ENCODE measurements at places on chromosomes 1 and 21.

DNA sequence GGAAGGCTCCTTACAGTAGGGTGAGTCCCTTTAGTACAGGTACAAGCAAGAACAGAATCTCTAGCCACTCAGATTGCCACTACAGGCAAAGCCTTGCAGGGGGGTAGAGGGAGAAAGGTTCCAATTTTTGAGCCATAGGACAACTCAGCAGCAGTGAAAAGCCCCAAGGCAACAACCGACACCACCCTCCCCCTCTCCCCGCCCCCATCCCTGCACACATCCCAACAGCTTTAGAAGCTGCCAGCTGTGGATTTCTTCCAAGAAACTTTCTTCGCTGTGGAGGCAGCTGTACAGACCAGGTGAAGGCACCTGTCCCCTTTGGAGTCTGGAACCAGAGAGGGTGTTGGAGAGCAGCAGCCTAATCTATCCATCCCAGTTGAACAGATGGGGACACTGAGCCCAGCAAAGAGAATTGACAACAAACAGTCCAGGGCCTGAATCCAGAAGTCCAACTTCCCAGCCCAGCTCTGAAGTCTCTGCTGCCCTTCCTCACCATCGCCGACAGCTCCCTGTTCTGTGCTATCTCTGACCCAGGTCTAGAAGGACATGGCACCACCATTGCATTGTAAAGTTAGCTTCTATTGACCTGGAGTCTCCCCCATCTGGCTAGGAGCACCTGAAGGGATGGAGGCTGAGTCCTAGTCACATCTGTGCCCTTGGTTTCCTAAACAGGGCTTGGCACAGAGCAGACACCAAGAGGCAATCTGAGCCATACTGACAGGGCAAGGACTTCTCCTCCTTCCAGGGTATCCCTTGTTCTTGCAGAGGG is 2.2 kb downstream of the TENT5B start:
- no peak for DNase-seq

- DNase-seq, result no peak
Measured at GRCh38 chr21:25244735-25245134, 362.5 kb downstream of the MRPL39 start.

DNA sequence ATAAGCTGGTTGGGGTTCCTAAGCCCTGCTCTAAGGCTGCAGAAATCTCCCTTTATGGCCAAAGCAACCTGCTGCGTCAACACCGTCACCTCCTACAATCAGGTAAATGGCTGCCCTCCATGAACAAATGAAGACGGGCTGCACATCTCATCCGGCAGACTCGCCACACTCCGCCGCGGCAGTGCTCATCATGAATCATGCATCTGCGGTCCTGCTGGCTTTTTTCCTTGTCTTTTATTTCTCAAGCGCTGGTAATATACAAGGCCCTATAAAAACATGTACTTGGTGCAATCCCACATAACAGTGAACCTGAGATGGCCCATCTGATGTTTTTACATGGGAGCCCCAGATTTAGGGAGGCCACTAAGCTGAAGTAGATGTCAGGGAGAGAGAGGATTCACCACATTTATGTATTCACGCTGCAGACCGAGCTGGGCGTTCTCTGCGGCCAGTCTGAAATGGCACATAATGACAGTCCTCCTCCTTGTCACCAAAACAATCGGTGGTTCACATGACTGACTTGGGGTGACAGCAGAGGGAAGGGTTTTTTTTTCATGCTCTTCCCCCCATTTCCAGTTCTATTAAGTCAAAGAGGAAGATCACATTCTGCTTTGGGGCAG is 91.6 kb downstream of the KAZN start:
- no peak for DNase-seq

DNA sequence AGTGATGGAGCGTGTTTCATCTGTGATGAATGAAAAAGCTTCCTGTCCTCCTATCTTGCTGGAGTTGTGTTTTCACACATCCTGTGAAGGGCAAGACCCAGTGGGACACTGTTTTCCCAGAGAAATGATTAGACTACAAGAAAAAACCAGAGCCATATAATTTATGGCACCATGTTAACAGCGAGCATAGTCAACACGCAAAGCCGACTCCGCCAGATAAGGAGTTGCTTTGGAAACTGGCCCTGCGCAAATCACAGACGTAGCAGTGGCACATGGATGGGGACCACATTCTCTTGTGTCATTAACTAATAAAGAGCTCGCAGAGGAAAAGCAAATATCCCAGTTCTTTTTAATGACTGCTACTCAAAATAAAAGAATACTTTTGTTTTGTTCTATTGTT is 471.2 kb upstream of the RUNX1 start:
- no peak for DNase-seq

GRCh38 chr1:9349331-9349851 is 56.7 kb downstream of the SPSB1 start:
- DNase-seq, result no peak

Measured in AG04449 (cell line).